ENCODE measurements at places on chromosomes 16 and 17.

DNA sequence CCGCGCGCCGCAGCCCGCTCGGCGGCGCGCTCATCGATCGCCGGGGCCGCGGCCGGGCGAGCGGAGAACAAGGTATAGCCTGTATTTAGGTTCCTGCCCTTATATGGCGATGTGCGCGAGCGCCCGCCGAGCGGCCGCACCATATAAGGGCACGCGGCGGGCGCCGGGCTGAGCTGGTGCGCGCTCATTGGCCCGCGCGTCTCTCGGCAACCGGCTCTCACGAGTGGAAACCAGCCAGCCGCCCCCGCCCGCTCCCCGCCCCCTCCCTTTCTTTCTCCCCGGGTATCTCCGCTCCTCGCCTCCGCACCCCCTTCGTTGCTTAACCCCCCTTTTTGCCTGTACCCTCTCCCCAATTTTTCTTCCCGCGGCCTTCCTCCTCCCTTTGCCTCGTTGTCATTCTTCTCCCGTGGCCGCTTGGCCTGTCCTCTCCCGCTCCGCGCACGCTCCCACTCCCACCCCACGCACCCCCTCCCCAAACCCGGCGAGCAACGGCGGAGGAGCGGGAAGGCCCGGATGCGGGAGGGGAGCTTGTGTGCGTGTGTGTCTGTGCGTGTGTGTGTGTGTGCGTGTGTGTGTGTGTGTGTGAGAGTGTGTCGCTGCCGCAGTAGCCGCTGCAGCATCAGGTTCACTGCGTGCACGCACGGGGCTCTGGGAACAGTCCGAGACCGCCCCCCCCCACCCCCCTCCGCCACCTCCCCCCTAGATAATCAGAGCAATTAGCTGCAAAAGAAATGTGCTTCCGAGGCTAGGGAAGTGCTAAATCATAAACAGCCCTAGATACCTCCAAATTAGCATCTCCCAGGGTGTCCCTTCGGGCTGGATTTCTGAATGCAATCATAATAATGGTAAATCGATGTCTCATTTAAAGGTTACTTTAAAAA is 13.5 kb upstream of the CBX8 start:
- DNase-seq: peak; percentile 52

- DNase-seq: peak; percentile 1
These were observed 261.4 kb downstream of the MAP2K4 start for GRCh38 chr17:12282056-12282455.

- no peak for DNase-seq
These were observed 84.5 kb downstream of the ABR start for GRCh38 chr17:1095090-1095852.

- no peak for DNase-seq
These were observed 3.3 kb downstream of the DUS1L start for GRCh38 chr17:82062076-82062983.

- DNase-seq: peak; percentile 97
These were observed 133.8 kb upstream of the PLCG2 start for GRCh38 chr16:81645266-81645694.

- DNase-seq: no peak
These were observed 335.1 kb downstream of the HS3ST4 start for GRCh38 chr16:26026709-26027450.

DNA sequence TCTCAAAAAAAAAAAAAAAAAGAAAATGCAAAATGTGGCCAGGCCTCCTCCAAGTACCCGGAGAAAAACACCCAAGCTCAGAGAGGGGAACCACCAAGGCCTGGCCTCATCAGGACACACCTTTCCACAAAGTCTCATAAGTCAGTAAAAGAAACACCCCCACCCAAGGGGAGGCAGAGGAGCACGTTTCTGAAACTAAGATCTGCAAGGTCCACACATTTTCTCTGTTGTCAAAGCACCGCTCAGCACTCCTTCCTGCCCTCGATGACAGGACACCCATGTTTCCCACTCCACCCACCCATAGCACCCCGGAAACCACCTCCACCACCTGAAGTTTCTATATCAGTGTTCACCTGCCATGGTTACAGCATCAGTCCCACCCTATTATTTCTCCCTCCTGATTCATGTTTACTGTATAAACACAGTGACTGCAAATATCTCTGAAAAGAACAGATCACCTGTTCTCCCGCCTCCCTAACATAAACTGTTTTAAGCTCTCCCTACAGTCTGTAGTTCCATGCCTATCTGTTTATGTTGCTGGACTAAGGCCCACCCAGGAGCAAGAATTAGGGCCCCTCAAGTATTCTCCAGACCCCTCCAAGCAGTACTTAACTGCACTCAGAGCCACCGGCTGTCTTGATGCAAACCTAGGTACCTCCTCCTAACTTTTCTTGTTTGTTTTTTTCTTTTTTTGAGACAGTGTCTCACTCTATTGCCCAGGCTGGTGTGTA is 2.0 kb downstream of the CORO7 start:
- DNase-seq: no peak

- DNase-seq: peak; percentile 81
These were observed 5.6 kb upstream of the HSBP1 start for GRCh38 chr16:83802135-83802534.

GRCh38 chr16:52708476-52708875 is 161.5 kb upstream of the TOX3 start:
- DNase-seq: no peak

DNA sequence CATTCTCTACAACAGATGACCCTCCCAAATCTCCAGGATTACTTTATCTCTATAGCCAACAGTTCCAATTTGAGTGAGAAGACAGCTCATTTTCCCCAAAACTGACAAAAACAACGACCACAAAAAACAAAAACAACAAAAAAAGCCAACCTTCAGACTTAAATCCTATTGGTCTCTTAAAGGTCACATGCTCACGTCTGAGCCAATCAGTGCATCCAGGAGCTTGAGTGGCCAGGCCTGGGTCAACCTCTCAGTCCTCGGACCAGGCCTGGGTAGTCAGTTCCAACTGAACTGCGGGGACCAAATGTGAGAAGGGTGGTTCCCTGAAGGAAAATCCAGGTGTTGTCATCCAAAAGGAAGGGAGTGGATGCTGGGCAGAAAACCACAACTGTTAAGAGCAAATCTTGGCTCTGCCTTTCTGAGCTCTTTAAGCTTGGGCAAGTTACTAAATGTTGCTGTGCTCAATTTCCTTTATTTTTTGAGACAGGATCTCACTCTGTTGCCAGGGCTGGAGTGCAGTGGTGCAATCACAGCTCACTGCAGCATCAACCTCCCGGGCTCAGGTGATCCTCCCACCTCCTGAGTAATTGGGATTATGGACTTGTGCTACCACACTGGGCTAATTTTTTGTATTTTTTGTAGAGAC is 43.0 kb upstream of the MSI2 start:
- no peak for DNase-seq

- peak; percentile 68 for DNase-seq
These were observed 456.2 kb upstream of the DYNLRB2 start for GRCh38 chr16:80084614-80085013.

- peak; percentile 17 for DNase-seq
These were observed 26.9 kb upstream of the FAM20A start for GRCh38 chr17:68627956-68628575.

GRCh38 chr17:30505868-30506417 is 28.7 kb downstream of the GOSR1 start:
- DNase-seq: no peak

DNA sequence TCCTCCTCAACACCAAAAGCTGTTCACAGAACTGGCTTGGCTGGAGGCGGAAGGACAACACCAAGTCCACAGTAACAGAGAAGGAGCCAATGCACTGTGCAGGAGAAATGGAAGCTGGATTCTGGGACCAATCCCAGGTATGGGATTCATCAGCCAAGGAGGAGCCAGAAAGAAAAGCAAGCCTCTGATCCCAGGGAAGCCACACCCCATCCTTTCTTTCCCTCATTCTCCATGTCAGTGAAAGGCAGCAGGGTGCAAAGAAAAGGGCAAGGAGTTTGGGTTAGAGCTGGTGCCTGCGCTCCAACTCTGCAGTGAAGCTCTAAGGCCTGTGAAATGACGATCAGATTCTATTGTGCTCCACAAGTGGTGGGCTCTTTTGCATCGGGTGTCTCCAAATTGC is 11.0 kb downstream of the DCAKD start:
- DNase-seq: no peak

- peak; percentile 80 for DNase-seq
These were observed 79.9 kb upstream of the CBX4 start for GRCh38 chr17:79919164-79919585.

DNA sequence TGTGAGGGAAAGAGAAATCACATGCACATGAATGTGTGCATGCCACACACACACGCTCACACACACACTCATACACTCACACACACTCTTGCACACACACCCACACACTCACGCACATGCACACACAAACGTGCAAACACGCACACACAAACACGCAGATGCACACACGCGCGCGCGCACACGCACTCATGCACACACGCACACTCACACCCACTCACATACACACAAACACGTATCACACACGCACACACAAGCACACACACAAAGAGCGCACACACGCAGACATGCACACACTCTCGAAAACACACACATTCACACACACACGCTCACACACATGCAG is 72.2 kb downstream of the GAS7 start:
- DNase-seq: no peak

DNA sequence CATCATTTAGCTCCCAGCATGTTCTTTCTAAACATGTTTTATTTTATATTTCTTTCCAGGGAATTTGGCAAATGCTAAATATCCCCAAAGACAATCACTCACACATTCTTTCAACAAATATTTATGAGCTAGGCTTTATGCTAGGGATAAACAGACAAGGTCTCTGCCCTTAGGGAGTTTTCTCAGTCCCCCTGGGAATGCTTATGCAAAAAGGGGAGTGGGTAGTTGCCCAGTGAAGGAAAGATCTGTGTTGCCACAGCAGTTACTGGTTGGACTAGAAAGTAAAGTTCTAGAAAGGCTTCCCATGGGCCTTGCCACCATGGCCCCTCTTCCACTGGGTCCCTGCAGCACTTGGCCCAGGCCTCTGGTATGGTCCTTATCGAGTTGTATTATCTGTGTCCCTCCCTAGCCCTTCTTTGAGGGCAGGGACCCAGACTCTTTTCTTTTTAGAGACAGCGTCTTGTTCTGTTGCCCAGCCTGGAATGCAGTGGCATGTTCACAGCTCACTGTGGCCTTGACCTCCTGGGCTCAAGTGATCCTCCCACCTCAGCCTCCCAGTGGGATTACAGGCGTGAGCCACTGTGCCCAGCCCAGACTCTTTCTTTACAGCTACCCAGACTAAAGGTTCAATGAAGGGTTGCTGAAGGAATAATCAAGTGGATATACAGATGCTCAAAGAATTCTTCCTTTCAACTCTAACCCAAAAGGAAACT is 78.0 kb downstream of the YPEL2 start:
- no peak for DNase-seq

DNA sequence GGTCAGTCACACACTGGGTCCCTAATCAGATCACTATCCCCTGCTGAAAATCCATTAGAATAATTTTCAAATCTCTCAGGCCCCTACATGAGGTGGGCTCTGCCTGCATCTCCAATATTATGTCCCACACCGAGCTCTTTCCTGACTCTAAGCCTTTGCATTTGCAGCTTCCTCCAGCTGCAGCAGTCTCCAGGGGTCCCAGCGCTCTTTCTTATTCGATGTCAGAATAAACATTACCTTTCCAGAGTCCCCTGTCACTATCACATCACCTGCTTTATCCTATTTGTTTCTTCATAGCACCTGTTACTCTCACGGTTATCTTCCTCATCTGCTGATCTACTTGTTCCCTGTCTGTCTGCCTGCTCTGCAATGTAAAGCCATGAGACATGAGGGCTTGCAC is 57.3 kb upstream of the MON1B start:
- no peak for DNase-seq

GRCh38 chr16:11576427-11577289 is 10.1 kb downstream of the LITAF start:
- no peak for DNase-seq

- DNase-seq: no peak
These were observed 212.9 kb downstream of the CDH8 start for GRCh38 chr16:61823326-61823725.

DNA sequence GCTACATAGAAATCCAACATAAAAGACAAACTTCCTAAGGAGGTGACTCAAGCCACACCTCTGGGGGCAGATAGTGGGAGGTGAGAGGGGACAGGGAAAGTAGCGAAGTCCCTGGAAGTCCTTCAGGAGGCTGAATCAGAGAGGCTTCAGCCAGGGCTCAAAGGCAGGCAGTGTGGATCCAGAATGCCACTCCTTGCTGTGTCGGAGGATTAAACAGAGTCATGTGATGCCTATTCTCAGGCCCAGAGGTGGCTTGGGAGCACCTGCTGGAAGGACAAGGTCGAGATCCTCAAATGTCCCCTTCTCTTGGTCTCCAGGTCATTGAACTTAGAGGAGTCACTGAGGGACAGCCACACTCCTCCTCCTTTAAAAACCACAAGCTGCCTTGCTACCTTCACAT is 391.1 kb downstream of the SOX9 start:
- no peak for DNase-seq

- DNase-seq: no peak
These were observed 6.8 kb downstream of the MEAK7 start for GRCh38 chr16:84497418-84498222.

DNA sequence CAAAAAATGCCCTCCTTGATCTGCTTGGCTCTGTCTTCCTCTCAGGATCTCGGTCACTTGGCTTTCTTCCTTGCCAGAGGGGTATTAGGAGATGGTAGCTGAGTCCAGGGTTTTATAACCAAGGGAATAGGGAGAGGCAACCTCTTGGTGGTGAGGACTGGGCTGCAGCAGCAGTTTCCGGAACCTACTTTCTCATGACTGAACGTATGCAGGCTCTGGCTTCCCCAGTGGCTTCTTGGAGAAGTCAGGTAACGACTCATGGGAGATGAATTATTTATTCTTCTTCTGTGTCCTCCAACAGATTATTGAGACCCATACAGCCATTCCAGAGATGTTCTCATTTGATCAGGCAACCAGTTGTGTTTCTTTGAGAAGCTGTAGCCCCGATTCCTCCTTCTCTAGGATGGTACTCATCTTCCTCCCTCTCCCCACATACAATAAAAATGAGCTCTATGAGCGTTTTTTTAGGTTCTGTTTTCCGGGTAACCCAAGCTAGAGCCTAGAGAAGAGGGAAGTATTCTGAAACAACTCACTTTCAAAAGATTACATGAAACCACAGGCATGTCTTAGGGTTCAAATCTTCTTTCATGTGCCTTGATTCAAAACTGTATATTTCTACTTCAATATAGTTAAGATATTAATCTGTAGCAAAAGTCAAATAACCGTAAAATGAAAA is 22.3 kb upstream of the DHX40 start:
- no peak for DNase-seq
